ENCODE measurements at places on chromosomes 2 and 18.
A peak's percentile ranks its signal among the peaks of the same experiment; 100 is the strongest.

- no peak for DNase-seq
These were observed 21.5 kb downstream of the SH2D6 start for GRCh38 chr2:85439986-85440385.

DNA sequence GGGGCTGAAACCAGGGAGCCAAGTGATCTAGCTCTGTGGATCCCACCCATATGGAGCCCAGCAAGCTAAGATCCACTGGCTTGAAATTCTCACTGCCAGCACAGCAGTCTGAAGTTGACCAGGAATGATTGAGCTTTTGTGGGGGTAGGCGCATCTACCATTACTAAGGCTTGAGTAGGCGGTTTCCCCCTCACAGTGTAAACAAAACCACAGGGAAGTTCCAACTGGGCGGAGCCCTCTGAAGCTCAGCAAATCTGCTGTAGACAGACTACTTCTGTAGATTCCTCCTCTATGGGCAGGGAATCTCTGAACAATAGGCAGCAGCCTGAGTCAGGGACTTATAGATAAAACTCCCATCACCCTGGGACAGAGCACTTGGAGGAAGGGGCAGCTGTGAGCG is 96.7 kb downstream of the CCDC148 start:
- peak; percentile 58 for DNase-seq

DNA sequence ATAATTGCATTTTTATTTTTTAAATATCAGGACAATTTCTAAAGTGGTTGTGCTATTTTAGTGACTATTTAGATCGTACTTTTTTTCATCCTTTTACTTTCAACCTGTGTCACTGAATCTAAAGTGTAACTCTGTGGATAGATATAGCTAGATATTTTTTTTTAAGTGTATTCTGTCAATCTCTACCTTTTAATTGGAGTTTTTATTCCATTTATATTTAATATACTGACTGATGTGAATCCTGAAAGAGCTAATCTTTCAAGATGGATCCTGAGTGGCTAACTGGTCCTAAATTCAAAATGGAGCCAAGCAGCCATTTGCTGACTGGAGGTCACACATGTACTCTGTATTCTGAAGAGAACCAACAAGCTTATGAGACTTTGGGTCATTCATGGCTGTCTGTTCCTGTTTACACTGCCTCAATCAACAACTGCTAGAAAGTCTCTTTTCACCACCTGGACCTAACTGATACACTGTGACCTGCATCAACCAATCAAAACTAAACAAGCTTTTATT is 4.6 kb upstream of the PSMD14 start:
- DNase-seq = no peak

DNA sequence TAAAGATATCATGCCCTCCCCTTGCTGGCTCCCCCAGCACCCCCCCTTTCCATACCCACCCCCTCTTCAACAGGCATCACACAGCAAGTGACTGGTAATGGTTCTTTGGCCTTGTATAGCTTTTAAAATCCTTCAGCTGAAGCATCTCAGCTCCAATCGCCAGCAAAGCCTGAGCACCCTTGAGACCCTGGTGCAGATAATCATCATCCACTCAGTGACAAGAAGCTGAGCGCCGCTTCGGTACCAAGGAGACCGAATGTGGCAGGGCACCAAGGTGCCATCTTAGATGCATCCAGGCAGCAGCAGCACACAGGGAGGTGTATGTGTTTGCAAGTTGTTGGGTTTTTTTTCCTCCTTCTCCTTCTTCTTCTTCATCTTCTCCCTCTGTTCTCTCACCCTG is 232.7 kb downstream of the BCL11A start:
- DNase-seq = no peak

- no peak for DNase-seq
These were observed 54.4 kb downstream of the SMAD7 start for GRCh38 chr18:48896326-48896874.
